Suppressor macrophage (primary cell): ENCODE measurements at places on chromosomes 13 and 19.

- no peak for DNase-seq
These were observed 1.4 kb downstream of the ARHGEF18 start for GRCh38 chr19:7349961-7350711.

GRCh38 chr13:51227404-51227803, 5.2 kb downstream of the FAM124A start:
- DNase-seq = no peak

GRCh38 chr13:51271528-51272085, 49.4 kb downstream of the FAM124A start:
- DNase-seq = no peak

DNA sequence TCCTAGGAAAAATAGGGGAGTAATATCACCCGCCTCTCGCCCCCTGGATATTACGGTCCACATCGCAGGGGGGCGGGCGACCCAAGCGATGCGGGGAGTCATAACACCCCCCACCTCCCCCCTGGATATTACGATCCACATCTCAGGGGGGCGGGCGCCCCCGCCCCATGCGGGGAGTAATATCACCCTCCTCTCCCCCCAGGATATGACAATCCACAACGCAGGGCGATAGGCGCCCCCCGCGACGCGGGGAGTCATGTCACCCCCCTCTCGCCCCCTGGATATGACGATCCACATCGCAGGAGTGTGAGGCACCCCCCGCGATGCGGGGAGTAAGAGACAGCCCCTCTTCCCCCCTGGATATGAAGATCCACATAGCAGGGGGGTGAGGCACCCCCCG, 684.4 kb upstream of the PCDH9 start:
- no peak for DNase-seq

DNA sequence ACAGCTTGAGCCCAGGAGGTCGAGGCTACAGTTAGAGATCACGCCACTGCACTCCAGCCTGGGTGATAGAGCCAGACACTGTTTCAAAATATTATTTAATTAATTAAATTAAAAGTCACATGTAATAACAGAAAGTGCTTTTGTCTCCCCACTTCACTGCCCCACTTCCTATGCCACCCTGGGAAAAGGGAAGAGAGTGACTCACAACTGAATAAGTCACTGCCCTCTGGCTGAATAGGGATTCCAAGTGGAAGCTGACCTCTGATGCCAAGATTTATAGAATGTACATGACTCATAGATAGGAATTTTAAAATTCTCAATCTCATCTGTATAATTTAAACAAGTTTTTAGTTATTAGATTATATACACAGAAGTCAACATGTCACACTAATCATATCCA, 22.2 kb upstream of the ERVV-1 start:
- peak; percentile 11 for DNase-seq

DNA sequence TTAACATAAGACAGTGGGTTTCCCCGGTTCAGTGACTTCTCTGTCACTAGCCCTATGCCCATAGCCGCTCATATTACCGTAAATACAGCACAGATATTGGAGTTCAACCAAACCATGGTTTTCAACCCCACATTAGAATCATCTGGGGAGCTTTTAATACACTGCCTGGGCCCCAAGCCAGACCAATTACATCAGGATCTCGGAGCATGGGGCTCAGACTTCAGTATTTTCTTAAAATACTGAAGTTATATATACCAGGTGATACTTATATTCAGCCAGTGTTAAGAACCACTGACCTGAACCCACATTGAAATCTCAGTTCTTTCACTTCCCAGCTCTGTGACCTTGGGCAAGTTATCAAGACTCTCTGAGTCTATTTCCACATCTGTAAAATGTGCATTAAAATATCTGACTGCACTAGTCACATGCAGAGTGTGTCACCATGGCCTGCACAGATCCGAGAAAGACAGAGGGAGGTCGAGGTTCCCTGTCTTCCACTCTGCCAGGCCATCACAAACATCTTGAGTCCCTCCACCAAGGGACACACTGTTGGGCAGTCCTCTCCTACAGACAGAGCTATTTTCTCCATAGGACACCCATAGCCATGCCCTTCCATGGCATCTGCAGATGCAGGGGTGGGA, 32.2 kb upstream of the IPO5 start:
- DNase-seq = no peak

GRCh38 chr13:50358231-50359040, 343.2 kb downstream of the KCNRG start:
- DNase-seq = no peak

GRCh38 chr13:79571147-79571546, 90.2 kb downstream of the NDFIP2 start:
- no peak for DNase-seq

DNA sequence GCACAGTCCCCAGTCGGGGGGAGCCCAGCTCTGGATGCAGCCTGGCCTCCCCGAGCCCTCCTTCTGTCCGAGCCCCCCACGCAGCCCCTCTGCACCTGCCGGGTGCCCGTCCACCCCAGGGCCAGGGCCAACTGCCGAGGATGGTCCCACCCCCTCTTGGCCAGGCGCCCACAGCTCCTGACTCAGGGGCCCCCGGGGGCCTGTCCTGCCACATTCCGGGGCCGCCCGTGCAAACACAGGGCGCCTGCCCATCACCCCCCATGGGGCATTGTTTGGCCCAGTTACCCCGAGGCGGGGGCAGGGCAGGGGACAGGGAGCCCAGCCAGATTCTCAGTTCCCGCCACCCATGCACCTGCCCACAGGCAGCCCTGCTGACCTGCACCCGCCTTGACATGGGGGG, 5.3 kb upstream of the TCF3 start:
- DNase-seq = no peak

- no peak for DNase-seq
These were observed 16.7 kb downstream of the TICAM1 start for GRCh38 chr19:4814625-4815425.

- DNase-seq = no peak
These were observed 52.5 kb downstream of the STK24 start for GRCh38 chr13:98524391-98524790.

- no peak for DNase-seq
These were observed 36.8 kb downstream of the RAB20 start for GRCh38 chr13:110524541-110525257.

GRCh38 chr19:40592170-40592569, 9.0 kb upstream of the LTBP4 start:
- peak; percentile 38 for DNase-seq

GRCh38 chr19:40703029-40703755, 12.7 kb upstream of the NUMBL start:
- DNase-seq = no peak

DNA sequence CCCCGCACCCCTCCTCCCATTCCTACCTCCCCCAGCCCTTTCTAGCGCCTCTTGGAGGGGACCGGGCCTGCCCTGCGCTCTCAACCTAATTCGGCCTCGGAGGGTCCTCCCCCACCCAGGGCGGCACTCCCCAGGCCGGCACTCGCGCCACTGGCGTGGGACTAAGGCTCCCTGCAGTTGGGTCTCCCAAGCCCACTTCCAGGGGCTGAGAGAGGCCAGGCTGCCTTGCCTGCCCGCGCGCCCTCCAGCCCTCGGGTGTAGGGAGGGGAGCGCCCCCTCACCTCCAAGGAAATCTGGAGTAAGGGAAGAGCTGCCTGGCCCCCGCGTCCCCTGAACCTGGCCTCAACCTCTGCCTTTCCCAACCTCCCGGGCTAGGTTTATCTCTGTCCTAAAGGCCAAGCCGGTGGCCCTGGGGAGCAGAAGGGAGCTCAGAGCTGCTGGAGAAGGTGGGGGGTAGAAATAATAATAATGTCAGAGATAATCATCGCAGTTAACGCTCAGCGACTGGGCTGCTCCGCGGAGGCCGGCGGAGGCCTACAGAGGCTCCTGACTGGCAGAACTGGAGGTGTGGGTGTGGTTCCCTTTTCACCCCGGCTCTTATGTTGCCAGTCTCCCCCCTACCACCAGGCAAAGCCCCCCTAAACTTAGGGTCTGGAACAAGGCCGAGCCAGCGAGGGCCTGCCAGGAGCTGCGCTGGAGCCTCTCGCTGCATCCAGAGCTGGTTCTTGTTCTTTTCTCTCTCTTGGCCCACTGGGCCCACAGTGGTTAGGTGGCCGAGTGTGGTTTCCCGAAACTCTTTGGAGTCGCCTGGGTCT, 9.6 kb downstream of the ZIC2 start:
- DNase-seq = no peak

DNA sequence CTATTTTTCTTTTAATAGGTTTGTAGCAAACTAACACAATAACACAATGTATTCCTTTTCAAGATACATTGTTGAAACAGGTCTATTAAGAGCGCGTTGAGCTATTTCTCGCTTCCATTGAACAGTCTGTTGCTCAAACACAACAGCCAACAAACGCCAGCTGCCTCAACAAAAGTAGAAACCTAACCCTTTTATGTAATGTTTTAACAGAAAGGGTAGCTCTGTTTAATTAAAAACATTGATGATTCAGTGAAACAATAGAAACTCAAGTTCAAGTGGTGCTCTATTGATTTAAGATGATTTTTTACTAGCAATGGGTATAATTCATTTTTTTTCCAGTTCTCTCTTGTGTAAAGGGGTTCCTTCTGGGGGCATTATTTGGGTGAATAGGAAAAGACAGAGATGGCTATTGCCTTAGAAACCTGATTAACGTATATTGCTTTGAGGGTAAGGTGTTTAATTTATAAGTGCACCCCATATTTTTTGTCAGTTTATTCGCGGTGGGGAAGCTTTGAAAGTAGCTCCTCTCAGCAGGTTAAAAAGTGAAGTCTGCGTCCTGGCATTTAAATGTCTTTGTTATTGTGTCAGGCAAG, 14.9 kb downstream of the ZIC2 start:
- DNase-seq = no peak

GRCh38 chr13:94112227-94112626, 367.3 kb downstream of the DCT start:
- DNase-seq = no peak

DNA sequence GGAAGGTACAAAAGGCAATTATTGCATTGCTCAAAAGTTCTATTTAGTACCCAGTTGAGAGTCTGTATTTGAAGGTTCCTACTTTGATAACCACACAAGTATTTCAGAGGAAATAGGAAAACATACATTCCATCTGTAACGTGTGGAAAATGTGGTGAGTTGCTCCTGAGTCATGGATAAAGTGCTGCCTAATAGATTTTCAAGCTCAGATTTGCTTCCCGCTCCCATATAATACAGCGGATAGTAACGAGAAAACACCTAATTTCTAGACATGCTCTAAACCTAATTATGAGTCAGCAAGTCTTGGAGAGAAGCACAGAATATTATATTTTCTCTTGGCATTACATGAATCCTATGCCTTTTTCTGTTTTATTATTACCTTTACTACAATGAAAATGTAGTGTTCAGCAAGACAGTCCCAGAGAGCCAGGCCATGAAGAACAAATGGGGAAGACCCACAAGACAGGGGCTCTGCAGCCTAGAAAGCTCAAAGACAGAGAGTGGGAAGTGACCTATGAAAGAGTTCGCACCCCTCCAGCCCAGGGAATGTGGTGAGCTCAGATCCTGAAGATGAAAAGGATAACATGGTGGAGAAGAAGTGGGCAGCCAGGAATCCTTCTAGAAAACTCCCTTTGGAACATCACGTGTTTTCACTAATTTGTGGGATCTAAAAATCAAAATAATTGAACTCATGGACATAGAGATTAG, 116.1 kb downstream of the STARD13 start:
- no peak for DNase-seq

DNA sequence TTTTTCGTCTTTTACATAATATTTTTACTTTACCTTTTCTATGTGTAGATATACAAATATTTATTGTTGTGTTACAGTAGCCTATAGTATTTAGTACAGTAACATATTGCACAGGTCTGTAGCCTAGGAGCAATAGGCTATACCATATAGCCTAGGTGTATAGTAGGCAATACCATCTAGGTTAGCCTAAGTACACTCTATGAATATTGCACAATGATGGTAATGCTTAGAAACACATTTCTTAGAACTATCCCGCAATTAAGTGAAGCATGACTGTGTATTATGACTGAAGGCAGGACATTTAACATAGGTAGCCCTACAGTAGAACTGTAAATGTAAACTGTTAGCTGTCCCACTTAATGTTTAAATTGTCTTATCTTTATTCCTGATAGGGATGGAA, 964.3 kb downstream of the SLITRK1 start:
- no peak for DNase-seq

DNA sequence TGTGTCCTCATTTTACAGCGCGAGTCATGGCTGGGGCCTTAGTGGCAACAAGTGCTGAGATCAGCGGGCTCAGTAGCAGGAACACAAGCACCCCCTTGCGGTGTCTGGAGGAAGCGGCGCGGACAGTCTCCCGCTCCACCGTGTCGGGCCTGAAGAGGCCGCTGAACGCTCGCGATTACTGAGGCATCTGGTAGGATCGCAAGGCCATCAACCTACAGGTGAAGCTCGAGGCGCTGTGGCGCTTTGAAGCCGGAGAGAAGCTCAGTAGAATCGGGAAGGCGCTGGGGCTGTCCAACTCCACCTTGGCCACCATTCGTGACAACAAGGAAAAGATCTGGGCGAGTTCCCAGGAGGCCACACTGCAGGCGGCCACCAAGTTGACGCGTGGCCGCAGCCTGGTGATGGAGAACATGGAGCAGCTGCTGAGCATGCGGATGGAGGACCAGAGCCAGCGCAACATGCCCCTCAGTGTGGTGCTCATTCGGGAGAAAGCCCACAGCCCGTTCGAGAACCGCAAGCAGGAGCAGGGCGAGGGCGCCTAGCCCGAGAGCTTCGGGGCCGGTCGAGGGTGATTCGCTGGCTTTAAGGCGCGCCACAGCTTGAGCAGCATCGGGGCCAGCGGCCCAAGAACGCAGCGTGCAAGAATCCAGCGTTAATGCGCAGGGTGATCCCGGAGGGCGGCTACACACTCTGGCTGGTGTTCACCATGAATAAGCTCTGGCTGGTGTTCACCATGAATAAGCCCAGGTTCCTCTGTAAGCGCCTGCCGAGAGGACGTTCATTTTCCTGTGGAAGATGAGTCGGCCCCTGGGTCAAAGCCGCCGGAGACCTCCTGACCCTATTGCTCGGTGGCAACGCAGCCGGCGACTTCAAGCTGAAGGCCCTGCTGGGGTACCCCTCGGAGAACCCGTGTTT, 8.3 kb upstream of the MZF1 start:
- peak; percentile 92 for DNase-seq

DNA sequence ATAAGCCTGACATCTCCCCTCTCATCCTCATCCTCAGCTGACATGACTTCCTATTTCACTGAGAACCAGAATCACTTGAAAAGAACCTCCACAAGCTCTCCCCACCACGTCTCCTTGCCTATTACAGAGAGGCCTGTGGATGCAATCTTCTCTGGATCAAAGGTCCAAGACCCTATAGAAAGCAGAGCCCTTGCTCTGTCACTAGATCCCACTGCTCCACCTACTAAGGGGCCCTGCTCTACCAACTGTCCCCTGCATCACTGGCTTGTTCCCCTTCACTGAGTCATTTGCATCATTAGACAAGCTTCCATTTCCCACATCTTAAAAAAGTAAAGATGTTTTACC, 40.8 kb downstream of the RCBTB2 start:
- peak; percentile 80 for DNase-seq

- DNase-seq = no peak
These were observed 65.2 kb upstream of the LRCH1 start for GRCh38 chr13:46487748-46488147.

- peak; percentile 15 for DNase-seq
These were observed 1.6 kb downstream of the SLC25A30 start for GRCh38 chr13:45416516-45417128.

GRCh38 chr19:18712981-18713380, 29.5 kb downstream of the CRTC1 start:
- no peak for DNase-seq
